ENCODE measurements at places on chromosomes 1 and 21.
A peak's percentile ranks its signal among the peaks of the same experiment; 100 is the strongest.

- no peak for DNase-seq
These were observed 76.4 kb downstream of the ACBD6 start for GRCh38 chr1:180425952-180426351.

DNA sequence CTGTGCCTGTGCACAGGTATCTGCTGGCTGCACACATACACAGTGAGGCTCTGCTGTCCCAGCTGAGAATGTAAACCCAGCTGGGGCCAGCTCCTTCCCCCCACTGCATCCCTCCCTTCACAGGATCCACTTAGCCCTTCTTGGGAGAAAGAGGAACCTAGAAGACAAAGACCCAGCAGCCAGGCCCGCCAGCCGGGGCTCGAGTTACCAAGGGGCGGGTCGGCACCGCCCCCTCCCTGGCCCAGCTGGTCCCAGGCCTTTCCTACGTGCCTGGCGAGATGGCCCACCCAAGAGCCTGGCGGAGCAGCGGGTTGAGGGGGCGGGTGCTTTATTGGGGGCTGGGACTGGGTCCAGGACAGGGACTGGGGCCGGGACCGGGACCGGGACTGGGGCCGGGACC, 2.1 kb downstream of the SH3BGRL3 start:
- DNase-seq: no peak

DNA sequence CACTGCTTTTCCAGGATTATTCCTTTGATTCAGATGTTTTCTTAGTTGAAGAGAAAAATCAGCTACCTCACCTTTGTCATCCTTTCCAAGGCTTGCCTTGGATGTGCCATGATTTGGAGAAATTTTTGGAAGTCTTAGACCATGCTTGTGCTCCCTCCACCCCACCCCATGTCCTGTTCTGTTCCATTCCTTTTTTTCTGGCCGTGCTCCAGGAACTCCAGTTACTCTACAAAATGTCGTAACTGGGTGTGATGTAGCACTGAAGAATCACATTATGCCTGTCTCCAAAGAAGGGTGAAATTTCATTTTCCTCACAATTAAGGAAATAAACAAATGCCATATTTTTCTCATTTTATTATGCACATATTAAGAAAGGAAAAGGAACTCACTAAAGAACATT, 217.8 kb upstream of the ZRANB2 start:
- no peak for DNase-seq

DNA sequence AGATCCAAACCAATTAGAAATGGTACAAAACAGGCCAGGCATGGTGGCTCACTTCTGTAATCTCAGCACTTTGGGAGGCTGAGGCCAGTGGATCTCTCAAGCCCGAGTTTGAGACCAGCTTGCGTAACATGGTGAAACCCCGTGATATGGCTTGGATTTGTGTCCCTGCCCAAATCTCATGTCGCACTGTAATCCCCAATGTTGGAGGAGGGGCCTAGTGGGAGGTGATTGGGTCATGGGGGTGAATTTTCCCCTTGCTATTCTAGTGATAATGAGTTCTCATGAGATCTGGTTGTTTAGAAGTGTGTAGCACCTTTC, 7.0 kb upstream of the VASH2 start:
- no peak for DNase-seq

- no peak for DNase-seq
These were observed 37.3 kb downstream of the ZC3H11B start for GRCh38 chr1:219575563-219575962.

- no peak for DNase-seq
These were observed 235.4 kb downstream of the TPR start for GRCh38 chr1:186139701-186140100.

GRCh38 chr1:1616045-1616790, 918 bp downstream of the MIB2 start:
- DNase-seq: peak; percentile 19

DNA sequence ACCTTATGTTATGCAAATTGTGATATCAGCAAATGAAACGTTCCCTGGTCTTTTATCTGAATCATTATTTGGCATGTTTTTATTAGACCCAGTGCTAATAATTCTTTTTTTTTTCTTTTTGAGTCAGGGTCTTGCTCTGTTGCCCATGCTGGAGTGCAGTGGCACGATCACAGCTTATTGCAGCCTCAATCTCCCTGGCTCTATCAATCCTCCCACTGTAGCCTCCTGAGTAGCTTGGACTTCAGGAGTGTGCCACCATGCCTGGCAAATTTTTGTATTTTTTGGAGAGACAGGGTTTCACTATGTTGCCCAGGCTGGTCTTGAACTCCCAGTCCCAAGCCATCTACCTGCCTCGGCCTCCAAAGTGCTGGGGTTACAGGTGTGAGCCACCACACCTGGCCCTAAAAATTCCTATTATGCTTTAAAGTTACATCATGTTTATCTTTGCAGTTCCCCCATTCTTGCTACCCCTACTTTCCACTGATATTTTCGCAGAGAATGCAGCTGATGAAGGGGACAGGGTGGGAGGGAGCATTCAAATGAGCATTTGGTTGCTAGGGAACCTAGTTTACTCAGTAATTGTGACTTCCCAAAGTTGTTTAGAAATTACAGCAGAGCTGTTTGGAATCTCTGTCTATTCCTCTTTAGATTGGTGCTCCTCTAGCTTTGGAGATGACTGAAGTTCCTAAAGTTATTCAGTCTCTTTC, 18.4 kb downstream of the C1orf21 start:
- DNase-seq: no peak

DNA sequence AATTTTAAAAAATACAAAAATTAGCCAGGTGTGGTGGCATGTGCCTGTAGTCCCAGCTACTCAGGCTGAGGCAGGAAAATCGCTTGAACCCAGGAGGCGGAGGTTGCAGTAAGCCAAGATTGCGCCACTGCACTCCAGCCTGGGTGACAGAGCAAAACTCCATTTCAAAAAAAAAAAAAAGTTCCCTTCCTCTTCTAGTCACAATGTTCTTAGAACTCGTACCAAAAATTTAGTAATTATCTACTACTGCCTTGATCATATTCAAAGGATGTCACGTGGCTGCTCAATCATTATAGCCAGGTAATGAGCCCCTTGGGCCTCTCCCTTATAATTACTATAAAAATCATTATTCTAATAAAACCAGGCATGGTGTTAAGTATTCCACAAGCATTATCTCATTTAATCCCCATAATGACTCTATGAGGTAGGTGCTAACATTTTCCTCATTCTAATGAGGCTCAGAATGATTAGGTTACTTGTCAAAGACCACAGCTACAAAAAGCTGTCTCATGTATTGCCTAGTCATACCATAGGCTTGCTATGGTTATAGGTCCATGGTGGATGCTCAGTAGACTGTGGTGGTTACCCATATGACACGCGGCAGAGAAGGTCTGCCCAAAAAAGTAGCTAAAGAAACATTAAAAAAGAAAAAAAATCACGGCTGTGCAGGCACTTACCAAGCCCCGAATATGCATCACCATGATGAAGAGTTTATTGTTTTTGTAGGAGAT, 15.5 kb upstream of the PPP1R15B start:
- no peak for DNase-seq

DNA sequence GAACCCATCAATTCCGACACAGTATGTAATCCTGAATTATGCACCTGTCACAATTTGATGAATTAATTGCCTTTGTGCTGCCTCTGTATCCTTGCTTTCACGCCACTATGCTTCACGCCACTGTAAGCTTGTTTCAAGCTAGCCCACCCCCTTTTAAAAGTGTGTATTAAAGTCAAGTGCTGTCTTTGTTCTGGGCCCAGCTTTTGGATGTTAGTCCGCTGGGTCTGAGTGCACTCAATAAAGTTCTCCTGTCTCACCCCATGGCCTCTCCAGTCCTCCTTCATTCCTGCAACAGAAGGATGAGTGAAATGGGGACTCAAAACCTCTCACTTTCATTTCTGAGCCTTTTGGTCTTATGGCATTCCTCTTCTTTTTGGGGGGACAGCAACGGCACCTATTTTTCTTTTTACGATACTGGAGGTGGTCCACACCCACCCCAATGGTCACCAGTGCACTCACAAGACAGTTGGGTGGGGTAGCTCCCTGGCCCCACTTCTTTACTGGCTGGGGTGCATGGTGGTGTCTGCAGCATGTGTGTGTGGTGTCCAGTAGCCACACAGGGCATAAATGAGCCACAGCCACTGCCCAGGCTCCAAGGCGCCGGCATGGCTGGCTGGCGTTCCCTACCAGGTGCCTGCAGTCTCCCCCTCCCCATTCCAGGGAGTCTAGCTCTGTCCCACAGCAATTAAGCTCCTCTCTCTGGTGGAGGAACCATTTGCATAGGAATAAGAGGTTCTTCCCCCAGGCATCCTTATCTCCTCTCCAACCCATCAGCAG, 1.8 kb downstream of the THEM4 start:
- no peak for DNase-seq

- DNase-seq: no peak
These were observed 21.7 kb downstream of the BCAR3 start for GRCh38 chr1:93659822-93660503.

GRCh38 chr1:169001353-169001752, 105.1 kb upstream of the ATP1B1 start:
- DNase-seq: no peak

GRCh38 chr1:91741301-91741700, 144.7 kb downstream of the TGFBR3 start:
- DNase-seq: peak; percentile 53

- no peak for DNase-seq
These were observed 64.2 kb downstream of the EPHB2 start for GRCh38 chr1:22774833-22775182.

DNA sequence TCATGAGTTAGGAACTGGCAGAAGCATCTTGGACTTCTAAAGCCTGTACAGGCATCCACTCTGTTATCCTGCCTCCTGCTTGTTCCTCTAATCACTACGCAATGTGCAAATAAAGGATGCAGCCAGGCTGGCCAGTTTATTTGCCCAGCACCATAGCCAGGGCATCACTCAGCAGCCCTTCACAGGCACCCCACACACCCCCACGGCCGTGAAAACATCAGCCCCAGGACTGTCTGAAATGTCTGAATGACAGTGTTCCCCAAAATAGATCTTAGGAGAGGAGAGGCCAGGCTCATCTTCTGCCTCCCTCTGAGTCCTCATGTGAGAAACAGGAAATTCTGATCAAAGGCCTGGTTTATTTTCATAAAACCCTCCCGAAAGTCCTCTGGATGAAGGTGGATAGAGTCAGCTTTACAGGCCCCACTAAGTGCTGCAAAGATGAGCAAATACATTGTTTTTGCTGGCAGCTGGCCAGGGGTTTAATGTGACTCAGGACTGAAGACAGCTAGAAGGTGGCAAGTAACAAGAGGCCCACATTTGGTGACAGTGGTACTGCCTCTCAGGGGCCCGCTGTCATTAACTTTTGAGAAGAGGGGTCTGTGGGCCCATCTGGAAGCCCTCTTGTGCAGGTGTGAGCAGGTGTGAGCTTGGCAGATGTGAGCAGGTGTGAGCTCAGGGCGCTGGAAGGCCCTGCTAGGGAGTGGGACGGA, 32.9 kb downstream of the GRHL3 start:
- DNase-seq: no peak

DNA sequence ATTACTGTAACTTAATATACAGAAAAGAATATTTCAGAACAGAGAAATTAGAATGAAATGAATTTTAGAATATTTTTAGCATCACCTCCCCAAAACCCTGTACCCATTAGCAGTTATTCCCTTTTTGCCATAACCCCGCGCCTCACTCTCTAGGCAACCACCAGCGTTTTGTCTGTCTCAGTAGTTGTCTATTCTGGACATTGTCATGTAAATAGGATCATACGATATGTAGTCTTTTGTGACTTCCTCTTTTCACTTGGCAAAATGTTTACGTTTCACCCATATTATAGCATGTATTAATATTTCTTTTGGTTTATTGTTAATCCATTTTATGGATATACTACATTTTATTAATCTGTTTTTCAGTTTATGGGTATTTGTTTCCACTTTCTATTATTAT, 24.9 kb downstream of the SOAT1 start:
- DNase-seq: no peak

- no peak for DNase-seq
These were observed 232.8 kb upstream of the PTBP2 start for GRCh38 chr1:96488777-96489176.

DNA sequence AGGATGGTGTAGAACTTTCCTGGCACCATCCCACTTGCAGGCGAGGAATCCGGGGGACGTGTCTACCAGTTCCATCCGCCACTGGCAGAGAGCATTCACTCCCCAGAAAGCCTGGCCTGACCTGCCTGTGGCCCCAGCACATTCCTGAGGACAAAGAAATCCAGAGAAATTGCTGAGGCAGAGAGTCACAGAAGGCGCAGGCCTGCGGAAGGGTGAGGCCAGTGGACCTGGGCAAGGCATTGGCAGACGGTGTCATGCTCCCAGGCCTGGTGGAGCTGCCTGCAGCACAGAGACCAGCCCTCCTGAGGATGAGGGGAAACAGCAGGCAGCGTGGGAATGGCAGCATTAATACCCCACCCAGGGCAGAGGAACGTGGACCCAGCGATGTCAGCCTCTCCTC, 81.2 kb upstream of the F3 start:
- DNase-seq: peak; percentile 96

- DNase-seq: peak; percentile 23
These were observed 252.1 kb downstream of the MATN1 start for GRCh38 chr1:30471307-30471706.

GRCh38 chr1:89951766-89952604, 42.9 kb upstream of the ZNF326 start:
- DNase-seq: no peak

DNA sequence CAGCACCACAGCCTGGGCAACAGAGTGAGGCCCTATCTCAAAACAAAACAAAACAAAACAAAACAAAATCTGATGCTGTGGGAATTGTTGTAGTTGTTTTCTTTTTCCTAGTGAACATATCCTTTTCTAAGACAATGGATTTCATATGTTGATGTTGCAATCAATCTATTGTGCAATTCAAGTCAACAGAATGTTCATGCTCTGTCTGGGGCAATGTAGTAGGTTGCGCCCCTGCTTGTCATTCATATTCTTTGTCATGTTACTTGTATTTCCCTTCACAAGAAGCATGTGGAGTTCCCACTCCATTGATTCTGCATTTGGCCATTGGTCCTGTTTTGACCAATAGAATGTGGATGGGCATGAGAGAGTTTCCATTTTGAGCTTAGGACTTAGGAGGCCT, 223.9 kb downstream of the DUSP10 start:
- peak; percentile 50 for DNase-seq

DNA sequence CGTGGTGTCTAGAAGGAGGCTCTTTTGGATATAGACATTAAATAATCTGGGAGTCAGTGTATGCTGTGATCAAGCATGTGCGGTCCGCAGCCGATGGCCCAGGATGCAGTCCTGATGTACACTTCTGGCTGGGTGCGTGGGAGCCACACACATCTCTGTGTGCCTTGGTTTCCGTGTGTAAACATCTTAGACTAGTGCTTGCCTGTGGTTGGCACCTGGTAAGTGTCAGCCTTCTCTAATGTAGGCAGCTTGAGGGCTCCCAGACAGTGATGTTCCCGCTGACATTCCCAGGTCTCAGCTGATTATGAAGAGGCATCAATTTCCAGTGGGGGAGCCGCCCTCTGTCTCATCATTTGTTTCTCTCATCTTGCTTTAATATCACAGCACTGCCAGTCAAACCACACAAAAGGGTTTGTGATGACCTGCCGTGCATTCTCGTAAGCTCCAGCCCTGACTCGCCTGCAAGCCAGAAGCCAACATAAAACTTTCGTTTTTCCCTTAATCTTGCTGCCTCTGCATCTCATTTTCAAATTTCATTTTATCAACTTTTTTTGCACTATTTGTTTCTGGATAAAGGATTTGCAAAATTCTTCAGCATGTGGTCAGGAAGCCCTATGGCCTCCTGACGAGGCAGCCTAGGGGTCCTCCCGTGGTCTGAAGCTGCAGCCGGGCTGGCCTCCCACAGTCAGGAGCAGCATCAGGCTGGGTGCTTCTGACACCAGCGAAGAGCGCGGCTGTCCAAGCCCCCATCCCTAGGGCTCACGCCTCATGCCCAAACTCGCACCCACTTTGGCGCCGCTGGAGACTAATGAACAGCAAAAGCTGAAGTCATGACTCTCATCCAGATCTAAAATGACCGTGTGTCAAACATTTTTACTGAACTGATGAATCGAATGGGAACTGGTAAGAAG, 28.1 kb downstream of the PDE9A start:
- DNase-seq: no peak
